ENCODE measurements at places on chromosomes 13 and 19.

- DNase-seq = no peak
Observed at GRCh38 chr19:40503320-40503695, 36.5 kb downstream of the SPTBN4 start.

- no peak for DNase-seq
Observed at GRCh38 chr19:17156947-17157302, 58.2 kb upstream of the USE1 start.

- DNase-seq = no peak
Observed at GRCh38 chr19:408902-409515, at the start of gene C2CD4C. C2CD4C (minus strand) TSS chr19:409147; CDS start chr19:408361, 786 bp downstream.

GRCh38 chr13:51590231-51590970 lies 6.1 kb downstream of the WDFY2 start:
- no peak for DNase-seq

- DNase-seq = no peak
Observed at GRCh38 chr19:5093297-5093928, 124.5 kb downstream of the KDM4B start.
